ENCODE measurements at places on chromosomes 3 and 15. TPM values are rescaled to one million over a fixed set of nuclear protein-coding genes. Genes with fewer than 3 reads are reported as not detected.

- no peak for DNase-seq
These were observed 86.2 kb downstream of the EPHB1 start for GRCh38 chr3:134881305-134881704.

DNA sequence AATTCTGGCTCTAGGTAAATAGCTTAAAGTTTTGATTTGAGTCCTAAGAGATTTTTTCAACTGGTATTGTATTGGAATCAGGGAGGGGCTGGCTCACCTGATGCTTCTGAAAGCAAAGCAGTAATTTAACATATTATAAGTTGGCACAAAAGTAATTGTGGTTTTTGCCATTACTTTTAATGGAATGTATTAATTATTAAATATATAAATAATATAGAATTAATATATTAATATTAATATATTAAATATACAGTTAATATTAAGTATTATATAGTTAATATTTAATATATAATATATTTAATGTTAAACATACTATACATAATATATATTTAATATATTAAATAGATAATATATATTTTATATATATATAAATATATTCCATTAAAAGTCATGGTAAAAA lies 10.4 kb downstream of the RSRC1 start:
- DNase-seq: no peak

GRCh38 chr3:170909129-170909903 lies 879 bp upstream of the EIF5A2 start:
- no peak for DNase-seq

The DLL4 gene
- 11.1 TPM for total RNA-seq

GRCh38 chr15:78434134-78434533 lies 3.9 kb upstream of the IREB2 start:
- no peak for DNase-seq

DNA sequence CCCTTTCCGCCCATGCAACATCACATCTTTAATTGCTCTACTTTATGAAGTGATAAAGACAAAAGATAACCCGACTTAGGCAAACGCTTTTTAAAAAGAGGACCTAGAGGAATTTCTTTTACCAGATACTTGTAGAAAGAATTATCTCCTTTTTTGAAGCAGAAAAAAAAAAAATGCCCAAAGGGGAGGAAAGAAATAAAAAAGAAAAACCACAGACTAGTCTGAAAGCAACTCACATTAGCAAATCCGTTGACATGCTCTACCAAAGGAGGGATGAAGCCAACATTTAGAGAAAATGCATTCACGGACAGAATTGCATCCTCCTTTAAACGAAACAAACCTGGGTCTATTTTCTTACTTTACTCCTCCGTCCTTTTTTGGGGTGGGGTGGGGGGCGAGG lies 213.6 kb downstream of the MEIS2 start:
- DNase-seq: no peak

The ZIC1 gene
- not detected for total RNA-seq

The BUB1B gene
- total RNA-seq: 2.4 TPM

The SGO1 gene
- total RNA-seq: 0.43 TPM

The FEZF2 gene
- not detected for total RNA-seq

GRCh38 chr15:35519541-35520149 lies 26.3 kb downstream of the DPH6 start:
- no peak for DNase-seq

DNA sequence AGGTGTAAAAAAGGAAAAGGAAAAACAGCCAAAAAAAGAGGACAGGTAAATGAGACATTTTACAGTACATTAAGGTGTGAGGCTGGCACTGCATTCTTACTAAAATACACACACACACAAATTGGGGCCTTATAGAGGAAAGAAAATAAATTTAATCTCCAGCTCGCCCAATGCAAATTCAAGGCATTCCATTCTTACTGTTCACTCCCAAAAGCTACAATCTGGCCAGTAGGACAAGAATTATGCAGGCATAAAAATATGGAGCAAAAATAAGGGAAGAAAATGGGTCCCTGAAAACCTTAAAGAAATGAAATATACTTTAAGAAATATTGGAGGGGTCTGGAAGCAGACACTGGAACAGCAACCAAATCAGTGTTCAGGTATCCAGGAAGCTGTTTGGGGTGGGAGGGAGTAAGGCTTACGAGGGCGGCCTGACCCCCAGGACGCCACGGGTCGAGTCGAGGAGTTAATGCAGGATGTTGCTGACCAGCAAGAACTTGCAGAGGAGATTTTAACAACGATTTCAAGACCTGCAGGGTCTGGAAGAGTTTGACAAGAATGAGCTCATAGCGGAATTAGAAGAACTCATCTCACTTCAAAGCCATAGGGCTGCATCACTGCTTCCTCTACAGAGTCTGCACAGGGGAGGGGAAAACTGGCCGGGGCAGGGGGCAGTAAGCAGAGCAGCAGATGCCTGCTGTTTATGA lies 245.5 kb downstream of the TBL1XR1 start:
- DNase-seq: no peak

The KLHL40 gene
- total RNA-seq: not detected

DNA sequence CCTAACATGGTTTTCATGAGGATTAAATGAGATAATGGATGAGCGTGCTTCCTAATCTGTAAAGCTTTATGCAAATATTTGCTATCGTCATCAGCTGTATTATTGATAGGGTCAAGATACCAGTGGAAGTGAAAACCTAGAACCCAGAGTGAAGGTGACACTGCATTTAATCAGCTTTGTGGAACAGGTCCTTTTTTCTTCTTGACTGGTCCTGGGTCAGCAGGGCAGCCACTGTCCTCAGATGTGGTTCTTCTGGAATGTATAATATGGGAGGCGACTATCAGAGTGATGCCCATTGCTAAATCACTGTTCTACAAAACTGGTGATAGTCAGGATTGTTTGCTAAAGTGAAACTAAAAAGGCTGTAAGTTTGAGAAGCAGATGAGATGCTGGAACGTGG lies 41.4 kb downstream of the SORD start:
- DNase-seq: no peak

DNA sequence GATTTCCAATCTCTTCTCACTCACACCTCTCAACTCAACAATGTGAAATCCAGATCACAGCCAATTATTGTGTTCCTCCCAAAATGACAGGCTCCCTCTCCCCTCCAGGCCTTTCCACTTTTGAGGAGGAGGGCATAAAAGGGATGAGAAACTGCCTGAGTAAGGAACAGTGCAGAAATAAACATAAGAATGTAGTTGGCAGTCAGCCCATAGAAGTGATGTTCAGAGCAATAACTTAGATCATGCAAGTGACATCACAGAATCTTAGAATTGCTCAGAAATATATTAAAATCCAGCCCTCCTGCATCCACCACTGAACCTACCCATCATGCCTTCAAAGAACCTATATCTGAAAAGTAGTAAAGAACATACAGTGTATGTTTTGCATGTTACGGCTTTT lies 299.4 kb upstream of the GADL1 start:
- no peak for DNase-seq

The LRTM1 gene
- not detected for total RNA-seq

DNA sequence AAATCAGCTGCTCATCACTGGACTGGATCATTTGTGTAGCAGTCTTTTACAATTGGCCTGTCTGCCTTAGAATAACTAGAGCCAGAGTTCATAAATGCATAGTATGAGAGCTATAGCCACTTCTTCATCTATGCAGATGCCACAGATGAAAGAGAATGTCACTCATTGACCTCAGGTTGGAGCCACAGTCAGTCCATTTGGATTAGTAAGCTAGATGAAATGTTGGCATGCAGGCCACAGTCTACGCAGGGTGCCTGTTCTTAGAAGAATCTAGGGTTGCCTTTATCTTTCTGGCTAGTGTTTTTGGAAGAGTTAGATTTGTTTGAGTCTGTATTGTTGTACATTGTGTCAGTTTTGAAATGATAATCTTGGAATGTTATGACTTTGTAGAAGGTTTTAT lies 25.4 kb upstream of the EDEM1 start:
- no peak for DNase-seq

The GRAMD2A gene
- total RNA-seq: not detected

DNA sequence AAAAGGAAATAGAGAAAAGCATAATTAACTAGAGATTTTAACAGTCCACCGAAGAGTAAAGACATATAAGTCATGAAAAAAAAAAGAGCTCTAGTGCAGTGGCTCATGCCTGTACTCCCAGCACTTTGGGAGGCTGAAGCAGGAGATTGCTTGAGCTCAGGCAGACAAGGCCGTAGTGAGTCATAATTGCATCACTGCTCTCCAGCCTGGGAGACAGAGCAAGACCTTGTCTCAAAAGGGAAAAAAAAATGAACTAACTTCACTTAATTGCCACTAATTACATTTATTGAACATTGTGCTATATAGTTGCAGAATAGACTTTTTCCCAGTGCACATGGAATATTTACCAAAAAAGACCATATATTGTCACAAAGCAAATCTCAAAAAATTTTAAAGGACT lies 221.8 kb downstream of the CBLB start:
- DNase-seq: no peak

DNA sequence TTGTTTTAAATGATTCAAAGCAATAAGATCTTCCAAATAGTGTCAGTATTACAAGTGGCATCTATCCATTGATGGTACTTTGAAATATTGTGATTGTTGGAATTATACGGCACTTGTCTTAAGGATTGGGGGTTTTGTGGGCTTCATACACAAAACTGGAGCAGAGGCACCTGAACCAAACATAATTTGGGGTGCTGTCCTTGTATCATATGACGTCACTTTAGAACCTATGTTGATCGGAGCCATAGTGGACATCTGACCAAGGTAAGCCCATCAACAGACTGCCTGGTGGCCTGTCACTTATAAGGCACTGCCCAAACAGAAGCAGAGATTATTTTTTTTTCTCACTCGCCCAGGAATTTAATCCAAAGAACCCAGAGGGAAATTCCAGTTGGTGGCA lies 2.9 kb upstream of the LRRC58 start:
- no peak for DNase-seq

The DNAJC19 gene
- total RNA-seq: 114 TPM

The CYP11A1 gene
- 0.24 TPM for total RNA-seq

- DNase-seq: no peak
These were observed 34.3 kb downstream of the CDV3 start for GRCh38 chr3:133607816-133608215.

DNA sequence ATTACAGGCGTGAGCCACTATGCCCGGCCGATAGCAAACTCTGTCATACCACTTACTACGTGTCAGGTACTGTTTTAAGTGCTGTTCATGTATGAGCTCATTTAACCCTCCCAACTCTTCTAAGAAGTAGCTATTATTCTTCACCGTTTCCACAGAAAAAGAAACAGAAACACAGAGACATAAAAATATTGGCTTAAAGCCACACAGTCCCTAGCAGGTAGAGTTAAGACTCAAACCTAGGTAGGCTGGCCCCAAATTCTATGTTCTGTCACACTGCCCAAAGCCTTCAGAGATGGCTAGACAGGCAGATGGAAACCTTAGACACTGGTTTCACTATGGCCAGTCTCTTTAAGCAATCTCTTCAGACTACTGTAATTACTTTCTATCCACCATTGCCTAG lies 149.8 kb upstream of the KCNMB2 start:
- no peak for DNase-seq

DNA sequence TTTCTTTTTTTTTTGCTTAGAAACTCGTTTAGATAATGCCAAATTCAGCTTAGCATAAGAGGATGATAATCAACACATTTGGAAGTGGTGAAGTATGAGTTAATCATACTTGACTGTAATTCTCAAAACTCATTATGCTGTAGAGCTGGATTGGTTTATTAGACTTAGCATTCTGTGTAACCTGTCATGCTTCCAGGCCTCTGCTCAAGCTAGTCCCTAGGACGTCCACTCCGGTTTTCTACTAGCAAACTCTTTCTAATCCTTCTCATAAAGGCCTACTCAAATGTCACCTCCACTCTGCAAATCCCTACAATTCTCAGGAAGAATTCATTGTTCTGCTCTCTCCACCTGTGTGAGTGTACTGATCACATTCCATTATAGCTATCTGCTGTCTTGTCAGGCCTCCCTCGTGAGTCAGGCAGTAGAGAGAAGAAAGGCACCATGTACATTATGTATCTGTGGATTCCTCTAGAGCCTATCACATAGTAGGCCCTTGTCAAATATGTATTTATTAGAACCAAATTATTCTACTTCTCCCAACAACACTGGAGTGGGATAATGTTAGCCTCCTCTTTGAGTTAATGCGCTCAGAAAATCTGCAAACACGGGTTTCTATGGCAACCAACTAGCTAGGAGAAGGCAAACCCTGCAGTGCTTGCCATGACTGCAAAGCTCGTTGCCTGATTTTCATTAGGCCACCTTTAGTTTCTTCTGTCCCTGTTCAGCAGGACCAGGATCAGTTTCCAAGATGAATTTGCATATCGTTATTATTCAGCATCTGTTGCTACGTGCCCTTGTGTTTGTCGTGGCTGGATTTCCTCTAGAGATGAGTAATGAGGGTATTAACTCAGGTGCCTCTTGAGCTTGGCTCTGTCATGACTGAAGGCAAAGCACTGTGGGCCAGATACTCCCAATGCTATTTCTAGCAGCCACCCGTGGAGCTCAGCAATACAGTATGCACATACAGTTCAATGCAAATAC lies 30.7 kb downstream of the ATP13A5 start:
- DNase-seq: no peak

DNA sequence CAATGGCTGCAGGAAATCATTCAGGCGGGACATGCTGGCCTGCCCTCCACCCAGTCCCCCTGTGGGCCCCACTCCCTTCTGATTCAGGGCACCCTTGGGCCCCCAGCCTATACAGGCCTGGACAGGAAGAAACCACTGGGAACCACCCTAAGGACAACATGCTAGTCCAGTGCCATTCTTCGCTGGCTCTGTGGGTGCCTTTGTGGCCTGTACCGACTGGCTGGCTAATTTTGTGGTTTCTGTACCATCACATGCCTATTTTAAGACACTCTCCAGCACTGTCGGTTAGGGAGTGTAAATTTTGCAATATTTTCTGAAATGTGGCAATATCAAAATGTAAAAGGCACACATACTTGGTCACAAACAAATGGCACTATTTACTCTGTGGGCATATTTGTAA lies 61.4 kb upstream of the POLG start:
- DNase-seq: no peak

DNA sequence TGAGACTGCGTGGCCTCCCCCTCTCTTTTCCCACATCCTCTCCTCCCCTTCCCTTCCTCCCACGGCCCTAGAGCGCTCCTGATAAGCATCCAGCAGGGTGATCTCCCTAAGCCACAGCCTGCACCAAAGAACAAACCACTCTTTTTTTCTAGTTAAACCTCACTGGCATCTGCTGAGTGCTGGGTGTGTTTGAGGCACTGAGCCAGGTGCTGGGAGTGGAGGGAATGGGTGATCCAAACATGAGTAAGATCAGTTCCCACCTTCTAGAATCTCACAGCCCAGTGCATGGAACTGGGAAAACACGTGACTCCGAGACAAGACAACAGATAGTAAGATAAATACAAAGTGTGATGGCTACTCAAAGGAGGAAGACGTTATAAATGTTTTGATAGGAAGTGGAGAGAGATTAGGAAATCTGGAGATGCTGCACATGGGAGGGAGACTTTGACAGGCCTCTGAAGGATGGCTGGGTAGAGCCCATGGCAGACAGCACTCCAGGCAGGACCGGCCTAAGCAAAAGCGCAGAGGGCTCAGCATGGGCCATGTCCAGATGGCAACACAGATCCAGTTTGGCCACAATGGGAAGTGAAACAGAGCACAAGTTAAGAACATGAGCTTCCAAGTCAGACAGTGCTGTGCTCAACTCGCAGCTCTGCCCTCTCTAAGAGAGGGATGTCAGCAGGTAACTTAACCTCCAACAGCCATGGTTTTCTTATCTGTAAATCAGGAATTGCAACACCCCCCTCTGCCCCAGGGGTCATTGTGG lies 55.6 kb downstream of the CCR3 start:
- DNase-seq: no peak

GRCh38 chr3:61748288-61748687 lies 186.9 kb downstream of the PTPRG start:
- no peak for DNase-seq
